ENCODE measurements at places on chromosomes 5 and 9.

- no peak for DNase-seq
Observed at GRCh38 chr9:23594421-23594820, 231.6 kb downstream of the ELAVL2 start.

GRCh38 chr5:79699763-79700400 is 10.2 kb downstream of the CMYA5 start:
- DNase-seq = no peak

DNA sequence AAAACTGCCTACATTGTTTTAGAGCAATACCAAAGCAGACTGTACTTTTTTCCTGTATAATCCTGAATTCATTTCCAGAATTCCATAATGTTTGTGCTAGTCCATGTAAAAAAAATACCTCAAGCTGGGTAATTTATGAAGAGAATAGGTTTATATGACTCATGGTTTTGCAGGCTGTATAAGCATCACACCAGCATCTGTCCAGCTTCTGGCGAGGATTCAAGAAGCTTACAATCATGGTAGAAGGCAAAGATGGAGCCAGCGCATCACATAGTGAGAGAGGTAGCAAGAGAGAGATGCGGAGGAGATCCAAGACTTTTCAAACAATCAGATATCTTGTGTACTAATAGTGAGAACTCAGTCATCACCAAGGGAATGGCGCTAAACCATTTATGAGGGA is 280.3 kb upstream of the CDH9 start:
- DNase-seq = no peak

- no peak for DNase-seq
Observed at GRCh38 chr9:5438301-5439162, 807 bp upstream of the PLGRKT start.

DNA sequence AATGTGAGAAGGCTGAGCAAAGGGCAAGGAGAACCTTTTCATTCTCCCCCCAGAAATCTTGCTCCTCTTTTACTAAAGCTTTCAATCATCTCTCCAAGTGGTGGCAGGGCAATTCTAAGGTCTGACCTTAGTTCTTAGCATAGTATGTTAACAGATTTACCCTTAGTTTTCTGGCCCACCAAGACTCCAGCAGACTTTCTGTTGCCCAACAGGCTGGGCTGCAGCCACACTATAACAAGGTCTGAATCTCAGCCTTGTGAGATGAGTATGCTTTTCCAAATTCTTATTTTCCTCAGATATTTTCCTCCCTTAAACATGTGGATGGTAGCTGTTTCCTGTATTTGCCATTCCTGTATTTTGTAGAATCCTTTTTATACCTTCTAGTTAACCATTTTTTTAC is 69.5 kb downstream of the NIPBL start:
- DNase-seq = no peak

DNA sequence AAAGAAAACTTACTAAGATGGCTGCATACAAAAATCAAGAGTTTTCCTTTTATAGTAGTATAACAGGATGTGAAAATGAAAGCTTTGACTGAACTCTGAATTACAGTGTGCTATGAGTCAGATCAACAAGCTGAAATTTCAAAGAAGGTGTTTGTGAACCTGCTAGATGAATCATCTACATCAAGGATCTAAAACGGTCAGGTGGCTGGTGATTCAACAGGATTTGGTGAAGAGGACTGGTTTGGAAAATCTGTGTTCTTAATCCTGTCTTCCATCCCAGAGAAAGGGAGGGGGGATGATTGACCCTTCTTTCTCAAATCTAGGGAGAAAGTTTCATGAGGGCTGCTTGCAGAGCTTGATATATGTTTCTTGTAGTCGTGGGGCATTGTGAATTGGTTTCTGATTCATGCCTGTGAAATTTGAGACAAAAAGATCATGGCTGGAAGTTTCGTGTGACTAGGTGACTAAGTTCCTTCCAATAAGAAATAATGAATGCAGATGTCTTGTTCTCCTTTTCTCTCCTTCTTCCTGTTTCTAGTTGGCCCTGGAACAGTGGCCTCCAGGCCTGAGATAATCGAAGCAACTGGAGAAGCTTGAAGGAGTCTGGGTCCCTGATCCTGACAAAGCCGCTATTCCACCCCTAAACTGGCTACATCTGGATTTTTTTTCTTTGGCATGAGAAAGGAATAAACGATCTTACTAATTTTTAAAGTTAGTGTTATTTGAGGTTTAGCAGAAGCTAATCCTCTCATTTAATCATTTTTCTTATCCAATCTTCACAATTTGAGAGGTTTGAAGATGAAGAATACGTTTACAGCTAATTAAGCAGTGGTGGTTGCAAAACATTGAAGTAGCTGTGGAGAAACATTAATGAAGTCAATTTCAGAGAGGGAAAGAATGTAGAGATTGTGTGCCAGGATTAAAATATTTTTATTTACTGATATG is 67.2 kb downstream of the MRPS30 start:
- no peak for DNase-seq

Data from naive thymus-derived CD8-positive, alpha-beta T cell (primary cell).